Renal cortical epithelial cell (primary cell): ENCODE measurements at places on chromosomes 13 and 19. TPM values are rescaled to one million over a fixed set of nuclear protein-coding genes. Genes with fewer than 3 reads are reported as not detected.

Gene CD79A
- 0.10 TPM in 1 of 2 replicates, not detected in the other for total RNA-seq

Gene CD37
- not detected in 2 replicates for total RNA-seq

Gene CEACAM4
- total RNA-seq = not detected in 2 replicates

Gene CCDC169
- 2.8 and 3.3 TPM in 2 replicates for total RNA-seq

Gene FAM174C
- total RNA-seq = 13.9 and 21.5 TPM in 2 replicates

Gene CRTC1
- total RNA-seq = 0.17 and 3.2 TPM in 2 replicates

Gene ATP1A3
- 0.05 and 0.17 TPM in 2 replicates for total RNA-seq

Gene SH2D3A
- total RNA-seq = 5.1 and 34.6 TPM in 2 replicates

Gene MEF2B
- total RNA-seq = 0.20 TPM in 1 of 2 replicates, not detected in the other

Gene PLK5
- total RNA-seq = not detected in 2 replicates

Gene SPINT2
- 535 and 1,121 TPM in 2 replicates for total RNA-seq
